ENCODE measurements at places on chromosomes 7 and 10.

GRCh38 chr7:28151965-28152364 lies 28.6 kb downstream of the JAZF1 start:
- DNase-seq, result no peak

- DNase-seq, result no peak
Measured at GRCh38 chr7:52764492-52765169, 270.8 kb upstream of the POM121L12 start.

- DNase-seq, result no peak
Measured at GRCh38 chr7:102255501-102255900, 31.2 kb upstream of the SH2B2 start.

GRCh38 chr10:132396494-132397035 lies 435 bp upstream of the PWWP2B start:
- peak; percentile 65 for DNase-seq

GRCh38 chr7:129193892-129194291 lies 5.5 kb downstream of the SMO start:
- no peak for DNase-seq

GRCh38 chr7:40194745-40195144 lies 59.9 kb downstream of the SUGCT start:
- no peak for DNase-seq

- no peak for DNase-seq
Measured at GRCh38 chr7:30533886-30534285, 29.3 kb upstream of the GGCT start.

DNA sequence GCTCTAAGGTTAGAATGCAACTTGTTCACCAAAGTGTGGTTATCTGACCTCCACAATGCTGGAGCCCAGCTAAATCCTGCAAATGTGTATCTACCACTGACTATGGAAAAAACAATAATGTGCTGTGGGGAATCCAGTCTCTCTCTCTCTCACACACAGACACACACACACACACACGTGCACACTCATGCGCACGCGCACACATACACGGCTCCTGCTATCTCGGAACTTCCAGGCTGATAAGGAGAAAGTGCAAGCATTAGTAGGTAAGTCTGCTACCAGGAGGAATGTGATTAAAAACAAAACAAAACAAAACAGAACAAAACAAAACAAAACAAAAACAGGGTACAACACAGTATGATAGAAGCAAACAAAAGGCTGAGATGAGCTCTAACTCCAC lies 205.2 kb downstream of the FRMD4A start:
- DNase-seq, result no peak

GRCh38 chr7:74083928-74084721 lies 521 bp downstream of the LIMK1 start:
- DNase-seq, result peak; percentile 70

- DNase-seq, result no peak
Measured at GRCh38 chr7:99504281-99504602, 220 bp upstream of the ZKSCAN5 start.

- DNase-seq, result no peak
Measured at GRCh38 chr7:144791488-144791887, 44.4 kb downstream of the TPK1 start.

DNA sequence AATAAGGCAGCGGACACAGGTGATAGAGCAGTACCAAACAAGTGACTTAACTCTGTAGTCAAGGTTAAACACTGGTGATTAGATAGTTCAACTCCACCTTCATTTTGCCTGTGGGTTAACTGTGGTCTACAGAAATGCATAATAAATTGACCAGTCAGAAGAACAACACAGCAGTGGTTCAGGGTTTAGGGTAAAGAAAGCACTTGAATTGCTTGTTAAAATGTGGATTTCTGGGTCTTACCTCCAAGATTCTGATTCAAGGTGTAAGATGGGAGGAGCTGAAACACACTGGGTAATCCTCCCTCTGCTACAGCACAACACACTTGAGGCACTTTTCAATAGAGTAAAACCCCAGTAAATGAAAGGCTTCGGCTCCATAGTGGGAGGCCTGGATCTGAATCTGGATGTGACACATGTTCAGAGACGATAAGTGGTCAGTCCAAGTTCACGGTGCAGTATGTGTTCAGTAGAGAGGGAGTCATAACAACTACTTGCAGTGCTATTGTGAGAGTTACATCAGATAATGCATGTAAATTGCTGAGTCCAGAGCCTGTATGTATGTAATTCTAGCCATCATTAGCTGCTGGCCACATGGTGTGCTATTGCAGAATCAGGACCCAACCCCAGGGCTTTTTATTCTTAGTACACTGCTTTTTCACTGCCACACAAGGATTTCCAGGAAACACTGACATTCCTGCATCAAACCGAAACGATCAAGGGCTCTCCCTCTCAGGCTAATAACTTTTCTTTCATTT lies 141.7 kb downstream of the SORCS1 start:
- DNase-seq, result no peak

DNA sequence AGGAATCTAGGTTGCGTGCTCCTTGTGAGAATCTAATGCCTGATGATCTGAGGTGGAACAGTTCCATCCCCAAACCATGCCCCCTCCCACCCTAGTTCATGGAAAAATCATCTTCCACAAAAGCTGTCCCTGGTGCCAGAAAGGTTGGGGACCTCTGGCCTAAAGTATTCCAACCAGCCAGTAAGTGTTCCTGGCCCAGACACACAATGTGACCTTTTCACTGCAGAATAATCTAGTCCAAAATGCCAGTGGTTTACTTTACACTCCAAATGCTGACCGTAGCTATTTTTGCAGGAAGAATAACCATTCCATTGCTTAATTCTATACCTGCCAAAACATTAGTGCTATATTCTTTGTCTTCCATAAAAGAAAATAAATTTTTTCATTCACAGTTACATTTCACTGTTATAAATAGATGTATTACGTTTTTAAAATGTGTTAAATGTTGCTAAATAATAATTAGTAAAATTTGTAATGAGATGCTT lies 10.4 kb downstream of the CNNM1 start:
- no peak for DNase-seq

DNA sequence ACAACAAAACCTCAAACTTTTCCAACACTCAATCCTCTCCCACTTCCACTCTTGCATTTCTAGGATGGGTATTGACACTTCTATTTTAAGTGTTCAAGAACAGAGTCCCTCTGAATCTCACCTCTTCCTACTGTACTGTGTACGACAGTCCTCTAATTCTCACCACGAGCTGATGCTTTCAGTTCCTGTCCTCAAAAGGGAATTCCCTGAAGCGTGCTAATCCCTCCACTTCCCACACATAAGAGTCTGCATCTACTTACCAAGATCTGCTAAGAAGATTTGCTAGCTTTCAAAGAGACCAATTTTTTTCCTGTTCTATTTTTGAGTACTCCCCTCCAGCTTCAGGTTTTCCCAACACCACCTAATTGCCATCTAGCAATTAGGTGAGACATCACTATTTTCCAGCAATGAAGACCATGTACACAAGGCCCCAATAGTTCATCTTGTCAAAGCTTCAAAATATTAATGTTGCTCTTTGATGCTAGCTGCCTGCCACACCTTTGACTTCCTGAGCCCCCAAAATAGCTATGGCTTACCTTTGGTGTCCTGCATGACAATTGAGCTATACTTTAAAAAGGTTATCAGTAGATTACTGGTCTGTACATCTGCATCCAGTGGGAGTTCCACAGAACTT lies 54.4 kb downstream of the ARMH3 start:
- DNase-seq, result no peak

GRCh38 chr7:41969561-41970105 lies 266.7 kb upstream of the INHBA start:
- DNase-seq, result no peak

GRCh38 chr7:79182283-79182682 lies 271.2 kb downstream of the MAGI2 start:
- DNase-seq, result no peak

DNA sequence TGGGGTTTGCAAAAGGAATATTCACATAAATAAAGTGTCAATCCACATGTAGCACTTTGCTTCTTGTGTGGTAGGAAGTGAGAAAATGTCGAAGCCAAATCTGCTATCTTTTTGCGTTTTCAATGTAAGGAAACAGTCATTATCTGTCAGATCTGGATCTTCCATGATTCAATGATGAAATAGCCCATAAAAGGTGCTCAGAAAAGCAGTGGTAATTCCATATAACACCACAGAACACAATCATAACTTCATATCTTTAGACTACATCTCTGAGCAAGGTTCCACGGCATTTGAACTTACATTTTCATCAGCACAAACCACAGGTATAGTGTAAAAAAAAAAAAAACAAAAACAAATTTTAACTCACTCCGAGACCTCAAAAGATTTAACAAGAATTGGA lies 39.9 kb upstream of the EGR2 start:
- DNase-seq, result peak; percentile 11

- peak; percentile 52 for DNase-seq
Measured at GRCh38 chr10:104170610-104171254, 48.8 kb downstream of the SFR1 start.

GRCh38 chr10:13831711-13832141 lies 245.0 kb downstream of the PRPF18 start:
- DNase-seq, result no peak

DNA sequence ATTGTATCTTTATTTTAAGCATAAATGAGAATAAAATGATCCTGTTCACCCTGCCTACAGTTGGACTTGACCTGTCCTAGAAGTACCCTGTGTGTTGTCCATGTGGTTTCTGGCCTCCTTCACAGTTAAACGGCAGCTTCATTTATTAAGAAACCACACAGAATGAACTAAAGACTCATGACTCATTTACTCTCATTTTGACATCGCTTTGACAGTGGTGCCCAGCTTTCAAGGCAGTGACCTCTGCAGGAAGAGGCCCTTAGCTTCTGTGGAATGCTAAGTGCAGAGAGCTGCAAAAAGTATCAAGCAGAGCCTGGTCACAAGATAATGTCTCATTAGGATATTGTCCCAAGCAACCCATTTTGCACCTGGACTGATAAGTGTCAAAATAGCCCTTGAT lies 93.4 kb downstream of the AVL9 start:
- no peak for DNase-seq

- DNase-seq, result no peak
Measured at GRCh38 chr10:45408421-45409319, 34.7 kb downstream of the ALOX5 start.

DNA sequence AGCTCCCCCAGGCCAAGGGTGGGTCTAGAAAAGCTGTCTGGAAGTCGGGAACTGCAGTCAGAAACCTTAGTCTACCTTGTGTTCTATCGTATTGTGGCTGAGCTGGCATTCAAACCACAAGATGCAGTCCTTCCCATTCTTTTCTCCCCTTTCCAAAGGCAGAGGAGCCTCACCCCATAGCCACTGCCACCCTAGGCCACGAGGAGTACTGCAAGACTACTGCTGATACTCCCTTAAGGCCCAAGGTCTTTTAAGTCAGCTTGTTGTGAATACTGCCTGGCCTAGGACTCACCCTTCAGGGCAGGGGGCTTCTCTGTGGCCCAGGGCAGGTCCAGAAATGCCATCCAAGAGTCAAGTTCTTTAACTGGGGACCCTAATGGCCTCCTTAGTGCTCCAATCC lies 214.5 kb upstream of the CNTNAP2 start:
- no peak for DNase-seq

- no peak for DNase-seq
Measured at GRCh38 chr10:46231087-46231486, 55.7 kb upstream of the ANTXRL start.

DNA sequence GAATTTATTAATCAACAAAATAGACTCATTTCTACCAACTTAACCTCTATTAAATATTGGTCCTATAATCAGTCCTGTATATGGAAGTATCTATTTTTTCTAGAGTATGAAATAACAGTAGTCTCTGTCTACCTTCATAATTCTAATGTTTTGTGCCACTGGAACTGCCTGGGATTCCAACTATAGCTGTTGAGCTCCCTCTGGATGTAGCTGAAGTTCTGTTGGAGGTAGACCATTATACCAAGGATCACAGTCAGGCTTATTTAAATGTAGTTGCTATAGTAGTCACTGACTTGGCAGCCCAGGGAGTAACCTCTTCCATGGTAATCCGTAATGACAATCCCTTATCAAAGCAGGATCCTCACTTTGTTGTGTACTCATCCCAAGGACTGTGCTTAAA lies 48.5 kb upstream of the PHYHIPL start:
- no peak for DNase-seq

GRCh38 chr10:125076121-125076825 lies 84.1 kb downstream of the CTBP2 start:
- DNase-seq, result no peak

DNA sequence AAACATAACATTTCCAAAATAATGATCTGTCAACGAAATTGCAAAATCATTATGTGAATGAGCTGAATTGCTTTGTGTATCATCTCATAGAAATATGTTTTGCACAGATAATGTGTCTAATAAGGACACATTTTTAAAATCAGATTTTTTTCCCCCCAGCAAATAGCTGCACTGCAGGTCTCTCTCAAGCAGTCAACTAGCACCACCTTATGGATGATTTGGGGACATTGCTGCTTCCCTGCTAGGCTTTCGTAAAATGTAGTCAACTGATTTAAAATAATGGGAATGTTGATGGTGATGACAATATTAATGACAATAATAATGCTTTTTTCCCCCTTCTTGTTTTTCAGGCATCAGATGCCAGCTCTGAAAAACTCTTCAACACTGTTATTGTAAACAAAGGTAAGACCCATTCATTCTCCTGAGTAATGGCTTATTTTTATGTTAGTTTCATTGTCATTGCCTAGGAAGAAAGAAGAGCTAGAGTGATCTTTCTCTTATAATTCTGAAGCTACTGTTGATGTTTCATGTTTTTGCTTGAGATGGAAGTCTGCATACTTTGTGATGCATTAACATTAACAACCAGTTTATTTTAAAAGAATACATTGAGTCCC lies 433.6 kb upstream of the GALNT17 start:
- peak; percentile 42 for DNase-seq

DNA sequence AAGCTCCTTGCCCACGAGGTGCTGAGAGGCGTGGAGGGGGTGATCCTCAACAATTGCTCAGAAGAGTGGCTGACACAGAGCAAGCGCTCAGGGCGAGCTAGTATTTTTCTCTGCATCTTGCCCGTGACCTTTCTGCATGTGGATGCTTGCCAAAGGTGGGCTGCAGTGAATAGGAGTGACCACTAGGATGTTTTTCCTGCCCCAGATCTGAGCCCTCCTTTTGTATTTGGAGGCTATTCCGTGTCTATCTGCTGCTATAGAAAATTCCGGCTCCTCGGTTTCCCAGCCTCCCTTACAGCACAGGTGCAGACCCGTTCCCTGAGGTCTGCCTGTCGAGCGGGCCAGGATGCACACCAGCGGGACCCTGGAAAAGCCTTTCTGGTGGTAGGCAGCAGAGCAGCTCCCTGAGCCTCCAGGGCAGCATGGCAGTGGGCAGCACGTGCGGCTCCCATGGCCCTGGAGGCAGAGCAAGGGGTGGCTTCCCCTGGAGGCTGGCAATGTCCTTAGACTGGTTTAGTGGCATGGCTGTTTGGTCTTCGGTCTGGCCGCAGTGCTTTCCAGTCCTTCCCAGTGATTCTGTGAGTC lies 145.1 kb upstream of the PCBD1 start:
- DNase-seq, result no peak

DNA sequence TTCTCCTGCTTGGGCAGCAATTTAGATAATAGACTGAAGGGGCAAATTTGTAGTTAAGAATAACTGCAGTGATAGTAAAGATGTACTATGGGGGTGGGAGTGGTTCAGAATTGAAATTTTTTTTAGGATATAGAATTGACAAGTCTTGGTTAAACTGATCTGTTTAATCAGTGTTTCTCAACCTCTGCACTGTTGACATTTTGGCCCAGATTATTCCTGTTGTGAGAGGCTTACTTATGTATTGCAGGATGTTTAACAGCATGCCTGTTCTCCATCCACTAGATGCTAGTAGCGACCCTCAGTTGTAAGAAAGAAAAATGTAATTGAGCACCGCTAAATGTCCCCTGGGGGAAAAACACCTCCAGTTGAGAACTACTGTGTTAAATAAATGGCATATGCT lies 176.5 kb downstream of the CCDC7 start:
- no peak for DNase-seq
